EL (cell line): ENCODE measurements at places on chromosomes 7 and 10.

DNA sequence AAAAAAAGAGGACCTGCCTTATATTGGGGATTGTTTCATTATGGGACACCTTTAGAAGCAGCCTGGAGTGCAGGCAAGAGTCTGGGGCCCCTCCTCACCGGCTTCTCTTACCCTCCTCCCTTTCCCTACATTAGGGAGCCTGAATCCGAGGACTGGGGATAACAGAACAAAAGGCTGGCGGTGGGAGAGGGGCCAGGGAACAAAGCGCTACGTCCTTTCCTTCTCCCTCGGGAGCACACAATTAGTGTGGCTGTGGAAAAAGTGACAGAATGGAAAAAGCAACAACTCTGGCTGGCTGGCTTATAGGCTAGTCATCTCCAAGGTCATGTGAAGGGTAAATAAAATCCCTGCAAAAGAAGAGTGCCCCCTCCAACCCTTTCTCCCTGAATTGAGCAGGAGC, 74.7 kb downstream of the LSM5 start:
- no peak for DNase-seq

- peak; percentile 90 for DNase-seq
These were observed 98.8 kb downstream of the CHST15 start for GRCh38 chr10:123994417-123995081.

GRCh38 chr10:73357166-73357565, 1.5 kb downstream of the CFAP70 start:
- DNase-seq: no peak

GRCh38 chr10:53029449-53029848, 256.9 kb upstream of the MBL2 start:
- DNase-seq: no peak

GRCh38 chr7:142862786-142863400, 8.0 kb downstream of the EPHB6 start:
- no peak for DNase-seq

GRCh38 chr7:111803015-111803758, 240.9 kb upstream of the IMMP2L start:
- peak; percentile 42 for DNase-seq

- no peak for DNase-seq
These were observed 5.5 kb upstream of the CPXM2 start for GRCh38 chr10:123897146-123897545.

DNA sequence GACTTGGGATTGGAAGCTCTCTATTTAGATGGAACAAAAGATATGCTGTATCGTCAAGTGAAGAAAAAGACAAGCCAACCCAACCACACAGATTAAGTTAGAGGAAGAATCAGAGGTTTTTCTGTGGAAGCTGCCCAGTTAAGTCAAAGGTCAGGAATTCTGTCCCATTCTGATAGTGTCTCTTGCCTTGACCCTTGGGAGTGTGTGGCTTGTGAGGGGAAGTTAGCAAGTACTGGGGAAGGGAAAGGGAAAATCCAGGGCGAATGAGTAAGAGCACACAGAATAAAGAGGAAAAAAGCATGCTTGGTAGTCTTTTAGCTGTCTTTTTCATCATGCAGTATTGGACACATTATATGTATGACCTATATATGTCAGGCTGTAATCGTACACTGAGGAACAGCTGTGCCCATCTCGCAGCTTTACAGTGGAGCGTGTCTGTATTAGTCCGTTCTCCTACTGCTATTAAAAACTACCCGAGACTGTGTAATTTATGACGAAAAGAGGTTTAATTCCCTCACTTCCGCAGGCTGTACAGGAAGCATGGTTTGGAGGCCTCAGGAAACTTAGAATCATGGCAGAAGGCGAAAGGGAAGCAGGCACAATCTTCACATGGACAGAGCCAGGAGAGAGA, 197.2 kb downstream of the GALNT17 start:
- no peak for DNase-seq

GRCh38 chr10:75971402-75972211, 540.2 kb downstream of the LRMDA start:
- DNase-seq: peak; percentile 6

GRCh38 chr7:111011520-111011919, 79.4 kb upstream of the LRRN3 start:
- DNase-seq: peak; percentile 40

GRCh38 chr7:13496976-13497375, 492.5 kb downstream of the ETV1 start:
- no peak for DNase-seq

DNA sequence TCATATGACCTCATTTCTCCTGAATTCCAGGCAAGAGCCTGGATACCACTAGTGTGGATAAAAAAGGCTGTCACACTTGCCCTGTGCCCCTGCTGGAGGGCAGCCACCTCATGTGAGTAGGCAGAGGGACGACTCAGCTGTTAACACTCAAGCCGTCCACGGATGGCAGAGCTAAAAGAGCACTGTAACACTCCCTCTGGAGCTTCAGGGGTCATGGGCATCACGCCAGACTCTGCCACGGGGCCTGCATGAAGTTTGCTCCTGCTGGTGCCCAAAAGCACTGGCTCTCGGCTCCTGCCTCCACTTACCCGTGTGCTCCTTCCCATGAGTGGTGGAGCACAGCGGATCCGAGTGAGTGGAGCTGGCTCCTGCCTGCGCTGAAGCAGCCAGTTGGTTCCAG, 919.8 kb upstream of the C7orf33 start:
- peak; percentile 2 for DNase-seq

DNA sequence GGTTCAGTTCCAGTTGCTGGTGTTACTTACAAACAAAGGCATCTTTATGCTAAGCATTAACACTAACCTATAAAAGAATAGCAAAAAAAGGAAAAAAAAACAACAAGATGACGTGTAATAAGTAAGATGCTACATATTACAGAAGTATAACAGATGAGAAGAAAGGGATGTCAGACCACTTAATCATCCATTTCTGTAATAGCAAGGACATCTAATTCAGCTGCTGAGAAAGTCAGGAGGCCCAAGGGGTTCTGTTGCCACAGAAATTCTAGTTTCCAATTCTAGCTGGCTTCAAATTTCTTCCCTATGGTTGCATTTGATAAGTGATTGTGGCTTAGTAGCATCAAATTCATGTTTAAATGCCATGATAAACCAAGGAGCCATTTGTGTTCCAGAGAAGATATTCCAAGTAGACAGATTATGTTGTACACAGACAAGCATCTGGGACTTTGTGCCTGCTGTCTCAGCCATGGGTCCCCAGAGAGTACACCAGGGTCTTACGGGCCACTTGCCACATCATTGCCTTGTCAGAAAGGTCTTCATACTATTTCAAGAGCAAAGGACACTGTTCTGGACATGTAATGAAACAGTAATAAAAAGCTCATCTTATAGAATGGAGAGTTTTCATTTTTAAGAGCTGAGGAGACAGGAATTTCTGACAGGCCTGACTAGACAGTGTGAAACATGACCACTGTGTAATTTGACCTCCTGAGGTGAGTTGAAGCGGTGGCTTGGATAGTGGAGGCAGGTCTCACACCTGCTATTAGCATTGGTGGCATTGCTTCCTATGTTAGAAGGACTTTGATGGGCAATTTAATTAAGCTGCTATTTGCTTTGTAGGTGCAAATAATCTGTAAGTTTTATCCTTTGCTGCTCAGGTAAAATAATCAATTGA, 4.2 kb upstream of the ASB4 start:
- no peak for DNase-seq

GRCh38 chr10:133214468-133215410, 15.3 kb upstream of the UTF1 start:
- DNase-seq: no peak

DNA sequence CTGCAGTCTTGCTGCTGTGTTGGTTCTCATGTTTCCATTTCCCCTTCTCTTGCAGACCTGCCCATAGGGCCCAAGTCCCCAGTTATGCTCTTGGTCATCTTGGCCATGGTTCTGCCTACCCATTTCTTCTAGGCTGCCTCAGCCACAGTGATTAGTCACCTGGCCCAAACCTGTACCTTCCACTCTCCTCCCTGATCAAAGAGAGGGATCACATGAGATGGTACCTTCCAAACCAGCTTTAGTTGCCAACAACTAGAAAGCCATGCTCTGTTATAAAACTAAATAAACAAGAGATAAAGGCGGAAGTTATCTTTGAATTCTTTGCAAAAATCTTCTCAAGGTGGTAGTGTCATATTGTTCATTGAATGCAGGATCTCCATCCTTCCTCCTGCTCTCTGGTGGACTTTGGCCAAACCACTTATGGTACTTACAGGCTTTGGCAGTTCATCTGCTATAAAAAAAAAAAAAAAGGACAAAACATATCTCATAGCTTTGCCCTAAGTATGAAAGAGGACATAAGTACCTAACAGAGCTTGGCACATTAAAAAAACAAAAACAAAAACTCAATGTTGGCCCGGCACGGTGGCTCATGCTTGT, 25.8 kb downstream of the TACC2 start:
- no peak for DNase-seq

DNA sequence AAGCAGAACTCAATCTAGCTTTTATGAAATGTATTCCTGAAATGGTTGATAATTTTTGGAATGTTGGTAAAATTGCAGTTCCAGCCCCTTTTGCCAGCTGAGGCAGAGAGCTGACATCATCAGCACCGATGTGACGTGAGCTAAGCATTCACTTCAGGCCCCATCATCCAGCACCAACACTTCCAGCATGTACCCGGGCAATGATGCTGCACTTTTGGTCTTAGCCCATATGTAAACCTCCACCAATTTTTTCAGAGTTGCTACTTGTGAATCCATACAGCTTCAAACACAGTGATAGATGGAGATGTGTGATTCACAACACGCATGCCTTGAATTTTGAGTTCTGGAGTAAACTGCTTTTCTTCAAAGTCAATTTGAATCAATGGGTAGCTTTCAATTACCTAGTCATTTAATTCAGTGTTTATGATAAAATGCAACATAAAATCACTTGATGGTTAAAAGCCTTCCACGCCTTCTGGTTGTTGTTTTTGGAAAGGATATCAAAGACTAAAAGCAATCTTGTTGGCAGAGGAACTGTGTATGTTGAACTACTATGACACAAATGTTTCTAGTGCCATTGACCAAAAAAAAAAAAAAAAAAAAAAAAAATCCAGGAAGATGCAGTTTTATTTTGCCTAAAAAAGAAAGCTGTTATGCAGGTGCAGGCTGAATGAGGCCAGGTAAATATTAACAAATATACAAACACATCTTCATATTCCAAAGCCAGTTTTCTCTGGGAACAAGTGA, 73.9 kb downstream of the NRP1 start:
- no peak for DNase-seq

- no peak for DNase-seq
These were observed 7.8 kb downstream of the BEND7 start for GRCh38 chr10:13521026-13521425.
